Mucosa of gallbladder (tissue), 1 donor: ENCODE measurements at places on chromosomes 3 and 15. TPM values are rescaled to one million over a fixed set of nuclear protein-coding genes. Genes with fewer than 3 reads are reported as not detected.

The SEMA6D gene
- total RNA-seq: 9.8 TPM

The RHOA gene
- total RNA-seq: 386 TPM

The GRAMD2A gene
- total RNA-seq: 0.55 TPM

The CMTM8 gene
- 6.0 TPM for total RNA-seq
